ENCODE measurements at places on chromosomes 3 and 15. TPM values are rescaled to one million over a fixed set of nuclear protein-coding genes. Genes with fewer than 3 reads are reported as not detected.

ZNF609 gene
- 18.4 TPM for polyA plus RNA-seq

MUC4 gene
- polyA plus RNA-seq = 0.06 TPM

ACKR2 gene
- polyA plus RNA-seq = 2.7 TPM

TATDN2 gene
- polyA plus RNA-seq = 25.3 TPM

MELTF gene
- polyA plus RNA-seq = 1.1 TPM

HTD2 gene
- 9.2 TPM for polyA plus RNA-seq

SEMA3G gene
- 11.9 TPM for polyA plus RNA-seq

ADPRH gene
- 14.6 TPM for polyA plus RNA-seq

ADAMTS17 gene
- 2.2 TPM for polyA plus RNA-seq

ZNF662 gene
- polyA plus RNA-seq = 8.1 TPM

STARD5 gene
- 6.3 TPM for polyA plus RNA-seq

DPPA2 gene
- polyA plus RNA-seq = not detected

RAD51 gene
- 1.8 TPM for polyA plus RNA-seq

ZPLD1 gene
- polyA plus RNA-seq = 0.34 TPM

CD80 gene
- 0.07 TPM for polyA plus RNA-seq

LRRC31 gene
- polyA plus RNA-seq = not detected
